ENCODE measurements at places on chromosomes 5 and 9. TPM values are rescaled to one million over a fixed set of nuclear protein-coding genes. Genes with fewer than 3 reads are reported as not detected.

Gene SPINK5
- total RNA-seq: not detected

Gene PRR16
- total RNA-seq: 16.5 TPM

Gene PKD2L2
- total RNA-seq: 0.17 TPM

Gene GABRB2
- total RNA-seq: not detected

Gene TMEM232
- total RNA-seq: 0.22 TPM

Gene GGTA1
- not detected for total RNA-seq

Gene DOCK8
- total RNA-seq: 1.4 TPM

Gene FAM163B
- total RNA-seq: not detected

Gene ARL14EPL
- 0.37 TPM for total RNA-seq

Gene RBM22
- total RNA-seq: 39.3 TPM

Gene LHX3
- not detected for total RNA-seq

Gene CAMK2A
- total RNA-seq: 0.17 TPM

Gene NXNL2
- total RNA-seq: 0.52 TPM
